ENCODE measurements at places on chromosomes 12 and 14.

- DNase-seq = no peak
Observed at GRCh38 chr14:106670011-106670410, 1143.6 kb downstream of the TMEM121 start.

DNA sequence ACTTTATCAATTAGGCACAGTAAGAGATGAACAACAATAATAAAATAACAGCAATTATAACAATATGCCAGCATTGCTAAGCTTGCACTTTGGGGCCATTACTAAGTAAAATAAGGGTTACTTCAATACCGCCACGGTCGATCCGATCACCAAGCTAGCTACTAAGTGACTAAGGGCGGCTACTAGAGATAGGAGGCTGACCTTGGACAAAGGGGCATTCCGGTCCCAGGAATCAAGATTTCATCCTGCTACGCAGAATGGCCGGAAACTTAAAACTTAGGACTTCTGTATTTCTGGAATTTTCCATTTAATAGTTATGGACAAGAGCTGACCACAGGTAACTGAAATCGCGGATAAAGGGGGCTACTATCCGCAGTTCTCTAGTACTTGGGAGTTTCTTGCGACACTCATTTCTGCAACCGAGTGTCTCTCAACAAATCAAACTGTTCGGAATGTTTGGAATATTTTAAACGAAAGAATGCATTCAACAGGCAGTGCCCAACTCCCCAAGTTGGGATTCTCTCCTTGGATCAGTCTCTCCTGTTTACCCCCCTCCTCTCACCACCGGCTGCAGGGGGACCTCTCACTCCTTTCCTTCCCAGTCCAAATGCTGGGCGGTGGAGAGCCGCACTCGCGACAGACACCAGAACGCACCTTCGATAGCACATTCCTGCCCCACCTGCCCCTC, 650 bp downstream of the HEBP1 start:
- no peak for DNase-seq

DNA sequence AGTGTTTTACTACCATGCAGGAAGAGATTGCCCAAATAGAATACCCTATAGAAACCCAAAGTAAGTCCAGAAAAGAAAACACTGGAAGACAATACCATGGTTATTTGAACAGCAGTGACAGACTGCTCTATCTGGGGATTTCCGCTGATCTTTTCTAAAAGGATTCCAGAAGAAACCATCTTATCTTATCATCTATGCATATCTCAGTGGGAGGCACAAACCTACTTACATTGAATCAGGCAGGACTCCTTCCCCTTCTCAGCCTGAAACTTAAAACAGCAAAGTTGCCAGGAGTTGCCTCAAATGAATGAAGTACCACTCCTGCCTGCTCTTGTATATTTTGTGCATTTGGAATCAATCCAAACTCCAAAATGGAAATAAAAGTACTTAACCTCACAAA, 56.7 kb upstream of the NR2C1 start:
- DNase-seq = no peak

- DNase-seq = no peak
Observed at GRCh38 chr12:19885093-19885812, 446.0 kb downstream of the AEBP2 start.

DNA sequence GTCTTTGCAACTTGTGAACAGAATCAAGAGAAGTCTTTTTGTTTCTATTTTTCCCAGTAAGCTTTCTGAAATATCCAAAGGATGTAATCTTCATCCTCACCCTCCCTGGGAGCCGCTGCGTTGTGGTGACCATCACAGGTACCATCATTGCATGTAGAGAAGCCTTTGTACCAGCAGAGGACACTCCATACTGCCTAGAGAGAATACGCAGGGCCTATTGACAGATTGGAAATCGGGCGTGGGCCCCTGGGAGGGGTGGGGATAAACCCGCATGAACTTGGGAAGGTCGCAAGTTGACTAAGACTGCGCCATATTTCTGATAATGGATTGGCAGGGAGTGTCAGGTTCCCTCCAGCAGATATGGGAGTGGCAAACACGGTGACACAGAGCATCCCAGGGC, 12.7 kb downstream of the KRT1 start:
- DNase-seq = no peak

DNA sequence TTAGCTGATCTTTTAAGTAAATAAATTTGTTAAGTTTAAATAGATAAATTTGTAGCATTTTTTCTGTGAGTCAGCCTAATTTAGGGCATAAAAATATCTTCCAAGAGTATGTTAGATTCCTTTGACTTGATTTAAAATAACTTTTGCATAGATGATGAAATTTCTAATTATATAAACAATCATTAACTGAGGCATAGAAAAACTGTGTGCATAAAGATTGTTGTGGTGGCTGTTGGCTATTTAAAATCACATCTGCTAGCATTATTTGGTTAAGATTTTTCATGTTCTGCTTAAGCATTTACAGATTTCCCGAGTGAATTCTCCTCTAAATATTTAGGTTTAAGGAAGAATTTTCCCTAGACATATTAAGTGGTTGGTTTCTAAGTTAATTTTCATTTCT, 223.2 kb downstream of the FSCB start:
- DNase-seq = no peak

All from activated naive CD4-positive, alpha-beta T cell treated with anti-CD3 and anti-CD28 coated beads, Interleukin-2, amount 50 U/mL, for 16 hours (primary cell).